Sigmoid colon (tissue), 7 donors: ENCODE measurements at places on chromosomes 4 and X. TPM values are rescaled to one million over a fixed set of nuclear protein-coding genes. Genes with fewer than 3 reads are reported as not detected.

The NAP1L2 gene
- total RNA-seq: 6.1 TPM

The GPR34 gene
- 10.7 TPM for total RNA-seq

GRCh38 chr4:119506806-119507205 lies 121.8 kb downstream of the PDE5A start:
- peaks cover 24% of the 10 kb centered on the region for H3K36me3 ChIP-seq
- H3K4me3 ChIP-seq: no peak overlapping the region
- H3K27ac ChIP-seq: peak overlapping the region; percentile 56
- DNase-seq: no peak
- peaks cover 39% of the 10 kb centered on the region for H3K4me1 ChIP-seq
- H3K27me3 ChIP-seq: no peaks in the 10 kb centered on the region

The NXT2 gene
- total RNA-seq: 3.6 TPM

DNA sequence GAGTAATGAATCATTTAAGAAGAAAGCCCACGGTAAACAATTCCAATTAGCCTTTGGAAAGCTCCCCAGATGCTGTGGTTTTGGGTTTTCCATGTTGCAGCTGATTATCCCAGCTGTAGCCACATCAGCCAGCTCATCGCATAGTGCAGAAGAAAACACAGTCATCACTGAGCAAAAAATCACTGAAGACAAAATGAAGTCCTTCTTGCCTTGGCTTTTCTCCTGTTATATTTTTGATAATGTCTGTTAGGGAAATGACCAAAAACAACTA lies 193.0 kb upstream of the C1QTNF7 start:
- no peaks in the 10 kb centered on the region for H3K36me3 ChIP-seq
- DNase-seq: no peak
- H3K4me3 ChIP-seq: no peak overlapping the region
- peaks cover 46% of the 10 kb centered on the region for H3K4me1 ChIP-seq
- H3K27me3 ChIP-seq: no peaks in the 10 kb centered on the region

DNA sequence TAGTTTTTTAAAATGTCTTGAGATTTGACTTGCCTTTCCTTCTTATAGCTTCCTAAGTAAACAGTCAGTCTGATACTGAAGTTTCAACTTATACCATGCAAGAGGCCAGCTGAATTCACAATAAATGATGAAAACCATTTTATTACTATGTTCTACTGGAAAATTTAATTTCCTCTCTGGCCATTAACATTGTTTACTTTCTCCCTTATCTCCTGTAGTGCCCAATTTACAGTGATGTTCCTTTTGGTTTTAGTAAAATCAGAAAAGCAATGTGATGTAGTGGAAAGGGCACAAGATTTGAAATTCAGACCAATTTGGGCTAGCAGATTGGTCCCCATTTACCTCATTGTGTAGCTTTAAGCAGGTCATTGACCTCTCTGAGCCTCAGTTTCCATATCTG lies 54.2 kb downstream of the SLC9A6 start:
- H3K4me1 ChIP-seq: peaks cover 5% of the 10 kb centered on the region
- H3K27ac ChIP-seq: no peak overlapping the region
- H3K36me3 ChIP-seq: no peaks in the 10 kb centered on the region
- H3K4me3 ChIP-seq: no peak overlapping the region

DNA sequence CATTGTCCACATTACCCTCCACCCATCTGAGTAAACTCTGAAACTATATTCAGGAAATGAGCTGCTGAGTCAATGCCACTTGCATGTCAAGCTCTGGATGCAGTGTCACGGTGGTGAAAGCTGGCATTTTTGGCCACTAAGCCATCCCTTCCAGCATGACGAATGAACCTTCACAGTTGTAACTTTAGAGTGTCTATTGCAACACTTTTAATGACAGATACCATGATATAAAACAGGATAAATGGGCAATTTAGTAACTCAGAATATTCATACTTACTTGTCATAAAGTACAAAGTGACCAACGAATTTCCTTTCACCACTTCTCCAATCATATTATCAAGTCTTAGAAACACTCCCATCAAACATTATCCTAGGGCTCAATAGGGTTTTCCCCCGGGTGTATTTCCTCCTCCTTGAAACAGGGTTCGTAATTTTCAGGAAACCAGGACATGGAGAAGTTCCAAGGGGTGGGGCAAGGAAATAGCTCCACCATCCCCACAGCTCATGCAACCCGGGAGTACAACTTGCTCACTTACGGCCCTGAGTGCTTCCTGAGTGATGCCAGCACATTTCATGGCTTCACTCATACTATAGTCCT lies 73.1 kb downstream of the MTHFD2L start:
- no peaks in the 10 kb centered on the region for H3K4me1 ChIP-seq
- no peaks in the 10 kb centered on the region for H3K36me3 ChIP-seq
- no peak for DNase-seq
- no peak overlapping the region for H3K27ac ChIP-seq
- H3K4me3 ChIP-seq: no peak overlapping the region
- no peaks in the 10 kb centered on the region for H3K27me3 ChIP-seq

- H3K4me3 ChIP-seq: no peak overlapping the region
- H3K27ac ChIP-seq: no peak overlapping the region
- no peak for DNase-seq
- H3K36me3 ChIP-seq: no peaks in the 10 kb centered on the region
Measured at GRCh38 chr4:184282895-184283654, 65.4 kb upstream of the ENPP6 start.

The RHOH gene
- total RNA-seq: 1.4 TPM
